Inflammatory macrophage (primary cell): ENCODE measurements at places on chromosomes 1 and 21.

DNA sequence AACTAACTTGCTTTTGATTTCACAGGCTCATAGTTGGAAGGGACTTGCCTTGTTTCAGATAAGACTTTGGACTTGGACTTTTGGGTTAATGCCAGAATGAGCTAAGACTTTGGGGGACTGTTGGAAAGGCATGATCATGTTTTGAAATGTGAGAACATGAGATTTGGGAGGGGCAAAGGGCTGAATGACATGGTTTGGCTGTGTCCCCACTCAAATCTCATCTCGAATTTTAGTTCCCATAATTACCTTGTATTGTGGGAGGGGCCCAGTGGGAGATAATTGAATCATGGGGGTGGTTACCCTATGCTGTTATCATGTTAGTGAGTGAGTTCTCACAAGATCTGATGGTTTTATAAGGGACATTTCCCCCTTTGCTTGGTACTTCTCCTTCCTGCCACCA lies 222.1 kb downstream of the GRIK1 start:
- DNase-seq = no peak

GRCh38 chr1:217205578-217205977 lies 425.3 kb downstream of the GPATCH2 start:
- DNase-seq = no peak

DNA sequence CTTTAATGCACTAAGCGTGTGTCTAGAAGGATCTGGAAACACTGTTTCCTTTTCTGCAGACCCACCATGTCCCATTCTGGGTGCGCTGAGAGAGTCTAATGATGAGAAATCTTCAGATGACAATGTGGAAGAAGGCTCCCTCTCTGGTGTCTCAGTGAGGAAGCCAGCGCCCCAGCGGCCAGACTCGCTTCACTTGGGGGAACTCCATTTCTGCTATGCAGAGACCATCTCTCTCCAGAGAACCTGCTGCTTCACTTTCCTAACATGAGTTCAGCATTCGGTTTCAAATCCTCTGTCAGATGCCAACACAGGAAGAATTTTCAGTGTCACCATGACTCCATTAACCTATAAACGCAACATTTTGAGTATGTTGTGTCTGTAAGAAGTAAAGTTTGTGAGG lies 121.8 kb downstream of the SYF2 start:
- peak; percentile 45 for DNase-seq

DNA sequence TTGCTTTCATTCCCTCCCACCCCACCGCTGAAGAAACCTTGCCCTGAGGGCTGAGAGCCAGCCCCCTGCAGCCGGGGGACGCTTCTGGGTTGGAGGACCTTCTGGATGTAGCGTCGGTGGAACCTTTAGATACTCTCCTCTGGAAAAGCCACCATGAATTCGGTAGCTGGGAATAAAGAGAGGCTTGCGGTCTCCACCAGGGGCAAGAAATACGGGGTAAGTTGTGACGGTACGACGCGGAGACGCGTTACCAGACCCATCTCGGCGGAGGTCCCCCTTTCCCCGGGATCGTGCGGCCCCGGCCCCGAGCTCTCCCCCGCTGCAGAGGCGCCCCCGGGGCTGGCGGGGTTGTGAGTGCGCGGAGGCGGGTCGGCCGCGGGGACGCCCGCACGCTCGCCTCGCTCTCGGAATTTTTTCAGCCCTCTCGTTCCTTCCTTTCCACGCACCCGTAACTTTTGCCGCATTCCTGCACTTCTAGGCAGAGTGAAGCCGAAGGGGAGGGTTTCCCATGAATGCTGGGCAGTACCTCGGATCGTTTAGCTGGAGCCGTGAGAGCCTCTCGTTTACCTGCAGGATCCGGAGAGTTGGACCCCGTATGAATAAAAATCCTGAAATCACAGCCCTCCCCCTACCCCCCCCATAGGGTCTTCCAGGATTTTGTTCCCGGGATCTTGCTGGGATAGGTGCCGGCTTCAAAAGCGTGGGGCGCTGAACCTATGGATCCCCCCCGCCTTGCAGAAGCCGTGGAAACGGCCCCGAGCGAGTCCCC lies 671 bp downstream of the KIF26B start:
- DNase-seq = no peak

DNA sequence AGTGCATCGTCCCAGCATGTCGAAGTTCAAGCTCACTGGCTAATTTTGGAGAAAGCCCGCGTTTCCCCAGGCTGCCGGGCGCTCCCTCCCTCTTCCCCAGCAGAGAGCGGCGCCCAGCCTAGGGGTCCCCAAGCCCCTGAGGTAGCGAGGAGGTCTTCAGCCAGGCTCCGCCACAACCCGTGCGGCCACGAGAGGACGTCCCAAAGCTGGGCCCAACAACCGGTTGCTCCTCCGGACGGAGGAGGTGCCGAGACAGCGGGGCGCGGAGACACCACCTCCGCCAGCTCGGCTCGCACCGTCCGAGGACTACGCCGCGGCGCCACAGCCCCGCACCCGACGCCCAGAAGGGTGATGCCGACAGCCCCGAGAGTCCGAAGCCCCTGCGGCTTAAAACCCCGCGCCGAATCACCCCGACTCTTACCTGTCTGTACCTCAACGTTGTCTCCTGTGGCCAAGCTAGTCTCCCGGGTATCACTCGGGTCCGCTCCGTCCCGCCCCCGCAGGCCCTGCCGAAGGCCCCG lies at the start of gene DENND2C:
TSS of gene DENND2C (minus strand) at position 488 of the 521 bp plus-strand sequence. CDS start 44,065 bp downstream, outside the sequence.
- no peak for DNase-seq

DNA sequence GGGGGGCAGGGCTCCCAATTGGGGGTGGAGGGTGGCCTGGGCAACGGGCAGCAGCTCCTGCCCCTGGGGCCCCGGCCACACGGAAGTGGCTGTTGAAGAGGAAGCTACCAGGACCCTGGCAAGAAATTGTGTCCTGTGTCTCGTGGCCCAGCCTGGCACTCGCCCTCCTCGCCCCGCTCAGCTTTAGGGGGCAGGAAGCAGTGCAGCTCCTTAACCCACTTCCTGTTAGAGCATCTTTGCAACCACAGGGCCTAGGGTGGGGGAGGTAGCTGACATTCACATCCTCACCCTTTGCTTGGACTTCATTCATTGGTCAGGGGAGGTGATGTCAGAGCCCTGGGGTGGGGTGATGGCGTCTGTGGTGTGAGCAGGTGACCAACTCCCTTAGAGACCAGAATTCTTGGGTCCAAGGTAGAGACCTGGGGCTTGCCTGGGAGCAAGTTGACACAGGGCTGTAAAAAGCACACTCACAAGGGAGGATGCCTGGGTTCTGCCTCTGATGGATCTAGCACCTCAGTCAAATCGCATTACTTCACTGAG lies at the start of gene ARHGAP30:
TSS of gene ARHGAP30 (minus strand) at position 161 of the 540 bp plus-strand sequence. CDS start 267 bp downstream, outside the sequence.
- DNase-seq = peak; percentile 94

GRCh38 chr1:88935522-88936222 lies 44.3 kb upstream of the GTF2B start:
- peak; percentile 4 for DNase-seq

DNA sequence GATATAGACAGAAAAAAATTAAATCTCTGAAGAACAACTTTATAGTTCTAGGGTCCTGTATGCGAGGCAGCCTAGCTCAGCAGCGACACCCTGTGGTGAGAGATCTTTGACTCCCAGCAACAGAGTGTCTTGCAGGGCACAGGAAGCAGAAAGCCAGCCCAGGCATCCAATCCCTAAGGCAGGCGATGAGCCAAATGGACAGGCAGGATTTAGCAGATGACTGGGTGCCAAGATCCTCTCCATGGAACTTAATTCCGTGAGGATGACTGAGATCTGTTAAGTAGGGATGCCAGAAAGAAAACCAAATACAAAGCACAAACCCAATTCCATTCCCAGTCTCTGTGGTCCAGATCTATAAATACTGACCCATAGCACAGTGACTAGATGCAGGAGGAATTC lies 38.8 kb downstream of the HLCS start:
- DNase-seq = peak; percentile 73

DNA sequence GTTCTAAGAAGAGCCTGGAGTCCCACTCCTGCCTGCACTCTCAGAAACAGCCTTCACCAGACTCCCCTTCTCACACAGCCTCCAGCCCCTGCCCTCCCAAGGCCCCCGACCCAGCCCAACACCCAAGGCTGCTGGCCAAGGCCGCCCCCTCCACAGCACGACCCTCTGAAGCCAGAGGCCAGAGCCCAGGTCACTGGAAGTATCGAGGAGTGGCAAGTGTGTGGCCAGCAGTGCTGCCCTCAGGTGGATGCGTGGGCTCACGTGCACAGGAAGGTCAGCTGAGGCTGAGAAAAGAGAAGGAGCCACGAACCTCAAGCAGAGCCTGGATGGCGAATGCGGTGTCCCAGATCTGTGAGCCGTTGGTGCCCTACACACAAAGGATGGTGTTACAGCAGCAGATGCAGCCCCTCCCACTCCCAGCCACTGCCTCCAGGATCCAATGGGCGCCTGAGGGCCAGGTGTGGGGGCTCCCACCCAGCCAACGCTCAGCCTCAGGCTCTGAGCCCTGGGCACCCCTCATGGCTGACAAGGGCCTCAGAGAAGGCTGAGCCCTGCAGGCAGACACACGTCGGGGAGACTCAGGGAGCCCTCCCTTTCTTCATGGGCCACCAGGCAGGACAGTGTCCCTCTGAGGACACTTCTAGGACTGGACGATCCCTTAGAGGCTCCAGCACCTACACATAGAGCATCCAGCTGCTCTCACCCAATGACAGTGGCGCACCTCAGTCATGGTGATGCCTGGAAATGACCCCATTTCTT lies 18.0 kb downstream of the LSS start:
- DNase-seq = no peak
